ENCODE measurements at places on chromosomes 7 and 10. TPM values are rescaled to one million over a fixed set of nuclear protein-coding genes. Genes with fewer than 3 reads are reported as not detected.

AKR1C3 gene
- total RNA-seq, result 110 TPM

IFIT1B gene
- not detected for total RNA-seq

GPR158 gene
- 0.19 TPM for total RNA-seq

CTAGE8 gene
- total RNA-seq, result 1.3 TPM

PROSER2 gene
- total RNA-seq, result 7.1 TPM

TBXAS1 gene
- 22.2 TPM for total RNA-seq

MEOX2 gene
- total RNA-seq, result 3.2 TPM

SFTPA1 gene
- total RNA-seq, result not detected

NKX1-2 gene
- not detected for total RNA-seq

PNLIPRP2 gene
- total RNA-seq, result not detected

VWA2 gene
- total RNA-seq, result 0.09 TPM

HOGA1 gene
- 11.7 TPM for total RNA-seq

CXCL12 gene
- total RNA-seq, result 137 TPM

CPN1 gene
- total RNA-seq, result not detected

HMX2 gene
- not detected for total RNA-seq

CPXM2 gene
- total RNA-seq, result 19.2 TPM
